ENCODE measurements at places on chromosomes 5 and 9. TPM values are rescaled to one million over a fixed set of nuclear protein-coding genes. Genes with fewer than 3 reads are reported as not detected.

DNA sequence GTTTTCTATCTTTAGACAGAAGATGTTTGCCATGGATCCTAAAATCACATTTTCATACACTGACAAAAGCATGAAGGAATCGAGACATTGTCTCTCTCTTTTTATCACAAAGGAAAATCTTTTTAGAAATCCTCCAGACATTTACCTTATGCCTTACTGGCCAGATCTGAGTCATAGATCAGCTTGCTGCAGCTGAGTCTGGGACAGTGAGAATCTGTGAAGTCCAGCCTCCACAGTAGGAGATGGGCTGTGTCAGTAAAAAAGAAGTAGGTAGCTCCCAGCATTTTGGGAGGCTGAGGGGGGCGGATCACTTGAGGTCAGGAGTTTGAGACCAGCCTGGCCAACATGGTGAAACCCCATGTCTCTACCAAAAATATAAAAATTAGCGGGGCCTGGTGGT lies 333.4 kb upstream of the ZNF462 start:
- DNase-seq, result no peak

GRCh38 chr5:174644923-174645322 lies 79.5 kb upstream of the MSX2 start:
- no peak for DNase-seq

DNA sequence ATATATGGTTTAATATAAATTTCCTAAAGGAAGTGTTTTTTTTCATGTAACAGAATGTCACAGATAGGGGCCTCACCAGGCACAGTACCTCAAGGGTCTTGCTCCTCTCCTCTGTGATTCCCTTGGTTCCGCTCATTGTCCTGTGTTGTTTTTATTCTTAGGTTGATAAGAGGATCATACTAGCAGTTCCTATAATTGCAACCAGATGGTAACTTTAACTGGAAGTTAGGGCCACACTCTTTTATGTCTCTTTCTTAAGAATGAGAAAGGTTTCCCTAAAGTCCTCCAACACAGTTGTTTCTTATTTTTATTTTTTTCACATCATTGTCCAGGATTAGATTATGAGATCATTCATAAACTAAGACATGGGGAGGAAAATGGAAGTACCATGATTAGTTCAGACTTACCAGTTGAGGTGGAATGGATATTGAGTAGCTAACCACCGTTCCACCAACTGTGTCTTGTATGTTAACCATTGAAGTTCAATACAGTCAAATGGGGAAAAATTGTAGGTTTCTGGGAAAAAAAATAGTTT lies 41.1 kb downstream of the FAM174A start:
- no peak for DNase-seq

- DNase-seq, result no peak
Observed at GRCh38 chr5:163252950-163253349, 184.4 kb upstream of the CCNG1 start.

- no peak for DNase-seq
Observed at GRCh38 chr5:160233215-160233614, 3.9 kb downstream of the FABP6 start.

The CDH10 gene
- 4.8 TPM for total RNA-seq

The C9orf50 gene
- 0.27 TPM for total RNA-seq
